Activated CD4-positive, alpha-beta T cell treated with anti-CD3 and anti-CD28 coated beads for 36 hours (primary cell): ENCODE measurements at places on chromosomes 6 and 20. TPM values are rescaled to one million over a fixed set of nuclear protein-coding genes. Genes with fewer than 3 reads are reported as not detected.

- DNase-seq: no peak
Measured at GRCh38 chr6:18328540-18328939, 58.6 kb upstream of the RNF144B start.

DNA sequence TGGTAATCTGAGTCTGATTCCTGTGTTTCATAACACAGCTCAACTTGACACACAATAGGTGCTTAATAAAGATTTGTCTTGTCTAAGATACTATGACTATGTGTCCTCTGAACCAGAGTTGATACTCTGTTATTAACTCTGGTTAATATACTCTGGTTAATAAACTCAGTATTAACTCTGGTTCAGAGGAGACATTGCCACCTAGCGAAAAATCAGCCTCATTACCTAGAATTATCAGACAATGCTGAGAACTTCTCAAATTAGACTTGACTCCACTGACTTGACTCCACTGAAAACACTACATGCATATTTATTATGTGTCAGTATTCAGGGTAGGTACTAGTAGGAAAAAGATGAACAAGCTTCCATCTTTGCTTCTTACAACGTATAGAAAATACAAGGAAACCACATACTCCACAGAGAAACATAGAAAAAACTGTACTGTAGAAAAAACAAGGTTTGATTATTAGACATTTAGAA, 73.9 kb downstream of the AHI1 start:
- no peak for DNase-seq

GRCh38 chr6:134938896-134939295, 11.0 kb downstream of the ALDH8A1 start:
- DNase-seq: peak; percentile 83

GRCh38 chr6:143674483-143675381, 3.0 kb upstream of the PHACTR2 start:
- no peak for DNase-seq

GRCh38 chr6:127582777-127583462, 5.9 kb downstream of the C6orf58 start:
- no peak for DNase-seq

DNA sequence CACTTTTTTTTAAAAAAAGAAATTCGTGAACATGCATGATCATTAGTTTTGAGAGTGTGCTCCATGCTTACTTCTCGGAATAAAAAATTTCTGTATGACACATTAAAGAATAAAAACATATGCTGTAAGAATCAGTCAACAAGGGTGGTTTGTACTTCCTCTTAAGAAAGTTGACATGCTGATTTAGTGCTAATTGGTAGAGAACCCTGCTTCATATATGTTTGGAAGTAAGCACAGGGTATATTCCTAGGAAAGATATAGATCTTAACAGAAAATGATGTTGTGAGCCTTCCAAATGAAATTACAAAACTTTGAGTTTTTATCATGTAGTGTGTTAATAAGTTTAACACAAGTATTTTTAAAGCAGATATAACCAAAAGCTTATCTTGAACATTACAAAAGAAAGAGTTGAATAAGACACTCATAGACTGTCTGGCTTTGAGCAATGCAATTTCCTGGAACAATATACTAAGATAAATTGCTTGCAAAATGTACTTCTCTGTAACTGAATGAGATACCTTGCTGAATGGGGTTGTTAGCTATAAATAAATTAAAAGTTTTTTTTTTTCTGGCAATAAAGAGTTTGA, 13.8 kb upstream of the VIP start:
- DNase-seq: no peak

DNA sequence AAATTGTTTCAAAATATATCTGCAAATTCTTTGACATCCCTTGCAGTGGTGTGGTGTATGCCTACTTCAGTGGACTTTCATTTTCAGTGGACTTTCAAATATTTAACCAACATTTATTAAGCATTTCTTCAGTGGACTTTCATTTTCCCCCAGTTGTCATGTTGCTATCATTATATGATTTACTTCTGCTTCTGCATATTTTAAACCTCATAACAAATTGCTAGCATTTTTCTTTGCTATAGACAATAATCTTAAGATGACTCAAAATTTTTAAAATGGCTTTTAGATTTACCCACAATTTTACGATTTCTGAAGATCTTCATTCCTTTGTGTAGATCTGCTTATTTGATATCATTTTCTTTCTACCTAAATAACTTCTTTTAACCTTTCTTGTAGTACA, 592.7 kb upstream of the SLC35B3 start:
- no peak for DNase-seq

GRCh38 chr6:30444451-30444742, 44.9 kb upstream of the HLA-E start:
- no peak for DNase-seq

- no peak for DNase-seq
Measured at GRCh38 chr20:53324816-53325215, 268.8 kb downstream of the ZNF217 start.

GRCh38 chr6:167317172-167317571, 7.7 kb upstream of the TTLL2 start:
- no peak for DNase-seq

DNA sequence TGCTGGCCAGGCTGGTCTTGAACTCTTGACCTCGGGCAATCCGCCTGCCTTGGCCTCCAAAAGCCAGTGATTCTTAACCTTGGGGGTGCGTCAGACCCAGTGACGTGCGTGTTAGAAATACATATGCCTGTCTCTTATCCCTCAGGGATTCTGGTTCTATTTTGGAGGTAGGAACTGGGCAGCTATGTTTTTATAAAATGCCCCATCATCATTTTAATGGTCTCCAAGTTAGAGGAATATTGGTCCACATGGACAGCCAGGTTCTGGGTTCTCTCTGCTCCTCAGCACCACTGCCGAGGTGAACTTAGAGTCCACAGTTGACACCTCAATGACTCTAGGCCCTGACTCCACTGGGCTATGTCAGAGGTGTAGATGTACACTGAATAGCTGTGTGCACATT, 352.7 kb downstream of the SMOC2 start:
- DNase-seq: no peak

GRCh38 chr6:53426667-53427270, 78.0 kb upstream of the ELOVL5 start:
- DNase-seq: no peak

DNA sequence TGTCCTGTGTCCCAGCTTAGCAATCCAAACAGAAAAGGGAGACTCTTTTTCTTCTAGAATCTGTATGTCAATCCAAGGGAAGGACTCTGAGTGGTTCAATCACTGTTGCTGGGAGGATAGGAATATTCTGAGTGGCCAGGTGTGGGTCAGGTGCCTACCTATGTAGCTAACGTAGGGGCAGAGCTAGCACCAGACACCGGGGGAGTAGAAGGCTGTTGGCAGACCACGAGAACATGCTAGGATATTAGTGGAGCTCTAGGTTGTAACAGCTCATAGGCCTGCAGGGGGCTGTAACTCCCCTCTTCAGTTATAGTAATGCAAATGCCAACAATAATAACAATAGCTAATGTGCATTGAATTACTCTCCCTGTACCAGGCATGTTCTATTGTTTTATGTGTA, 39.8 kb upstream of the EPB41L1 start:
- no peak for DNase-seq

The NCOA6 gene
- 31.1 TPM for total RNA-seq

The CTCFL gene
- not detected for total RNA-seq

The CALHM5 gene
- total RNA-seq: not detected
